Cardiac muscle cell (in vitro differentiated cells and primary cell): ENCODE measurements at places on chromosomes 2 and 18.

DNA sequence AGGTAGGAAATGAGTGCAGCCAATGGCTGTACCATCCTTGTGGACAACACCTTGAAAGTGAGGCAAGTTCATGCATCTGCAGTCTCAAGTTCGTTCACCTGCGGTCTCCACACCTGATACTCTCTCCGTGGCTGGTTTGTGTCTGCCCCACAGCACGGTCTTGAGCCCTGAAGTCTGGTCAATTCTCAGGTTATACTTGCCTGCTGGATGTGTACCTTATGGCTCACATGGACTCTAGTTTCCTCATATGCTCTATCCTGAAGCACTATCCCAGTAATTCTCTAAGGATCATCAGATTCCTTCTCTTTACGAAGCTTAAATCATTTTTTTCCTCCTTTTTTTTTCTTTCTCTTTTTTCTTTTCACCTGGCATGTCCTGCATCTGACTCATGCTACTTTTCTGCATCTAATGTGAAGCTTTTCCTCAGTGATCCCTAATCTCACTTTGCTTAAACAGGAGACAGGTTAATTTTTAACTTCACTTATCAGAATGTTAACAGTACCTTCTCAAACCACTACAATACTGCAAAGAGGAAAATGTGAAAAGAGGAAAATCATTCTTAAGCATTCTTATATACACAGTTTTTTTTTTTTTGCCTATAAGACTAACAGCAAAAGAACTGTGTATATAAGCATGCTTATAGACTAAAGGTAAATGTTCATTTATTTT is 511.2 kb downstream of the SOX11 start:
- DNase-seq: no peak

DNA sequence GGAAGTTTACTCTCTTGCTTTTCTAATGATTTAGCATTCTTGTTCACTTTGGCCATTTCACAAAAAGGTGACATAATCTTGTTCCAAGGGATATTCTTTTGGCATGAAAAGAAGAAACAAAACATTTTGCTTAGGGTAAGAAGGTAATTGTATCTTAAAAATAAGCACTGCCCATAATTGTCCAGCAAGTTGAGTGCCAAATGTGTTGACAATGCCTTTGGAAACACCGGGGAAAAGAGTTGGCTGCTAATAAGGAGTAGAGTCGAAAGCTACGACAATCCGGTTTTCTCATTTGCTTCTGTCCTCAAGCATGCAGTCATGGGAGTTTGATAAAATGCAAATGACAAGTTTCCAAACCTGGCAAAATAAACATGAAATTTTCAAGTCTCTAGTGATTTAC is 27.3 kb downstream of the ITGAV start:
- no peak for DNase-seq

- DNase-seq: no peak
Observed at GRCh38 chr2:236728916-236729670, 159.5 kb downstream of the ACKR3 start.

- DNase-seq: no peak
Observed at GRCh38 chr2:13711154-13711553, 921.4 kb upstream of the LRATD1 start.

DNA sequence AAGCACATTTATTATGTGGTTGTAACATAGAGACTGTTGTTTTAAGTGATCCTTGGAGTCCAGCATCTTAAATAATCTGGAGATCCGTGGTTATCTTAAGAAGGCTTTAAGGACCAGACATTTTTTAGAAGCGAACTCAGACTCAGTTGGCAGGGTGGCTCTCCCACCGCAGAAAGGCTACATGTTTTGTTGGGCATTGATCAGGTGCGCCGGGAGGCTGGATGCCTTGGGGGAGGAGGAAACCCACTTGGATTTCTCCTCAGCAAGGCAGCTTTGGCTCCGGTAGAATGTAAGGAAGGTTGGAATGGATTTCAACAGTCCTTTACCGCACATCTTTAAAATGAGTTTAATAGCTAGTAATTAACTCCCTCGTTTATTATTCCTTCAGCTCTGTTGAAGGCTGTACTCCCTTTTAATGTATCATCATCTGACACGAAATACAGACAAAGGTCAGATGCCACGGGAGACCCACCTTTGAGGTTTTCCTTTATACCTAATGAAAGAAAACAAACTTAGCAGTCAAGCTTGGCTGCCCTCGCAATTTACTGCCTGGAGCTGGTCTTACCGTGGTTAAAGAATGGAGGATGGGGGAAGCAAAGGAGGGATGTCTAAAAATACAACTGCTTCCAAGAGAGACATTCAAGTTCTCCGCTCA is 1.2 kb downstream of the TMEM200C start:
- no peak for DNase-seq

GRCh38 chr2:12343141-12343540 is 373.6 kb upstream of the TRIB2 start:
- no peak for DNase-seq

DNA sequence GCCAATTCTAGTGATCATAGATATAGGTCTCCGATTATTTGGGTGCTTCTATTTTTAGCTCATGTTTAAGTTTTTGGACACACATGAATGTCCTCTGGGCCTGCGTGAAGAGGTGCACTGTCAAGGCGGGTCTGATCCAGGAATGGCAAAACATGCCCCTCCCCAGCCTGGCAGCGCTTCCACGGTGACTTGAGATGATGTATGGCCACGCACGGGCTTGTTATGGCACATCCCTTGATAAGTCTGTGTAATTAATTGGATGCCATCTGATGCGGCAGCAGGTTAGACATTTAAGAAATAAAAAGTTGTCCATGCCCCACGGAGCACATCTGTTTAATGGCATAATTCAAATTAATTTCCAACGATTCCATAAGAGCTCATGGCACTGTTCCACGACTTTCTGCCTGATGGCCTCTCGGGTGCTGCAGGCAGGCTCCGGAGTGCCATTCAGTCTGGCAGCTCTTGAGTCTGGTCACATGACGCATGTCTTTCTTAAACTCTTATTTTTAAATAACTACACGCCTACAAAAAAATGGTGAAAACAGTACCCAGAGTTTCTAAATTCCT is 151.4 kb downstream of the ACKR3 start:
- no peak for DNase-seq

DNA sequence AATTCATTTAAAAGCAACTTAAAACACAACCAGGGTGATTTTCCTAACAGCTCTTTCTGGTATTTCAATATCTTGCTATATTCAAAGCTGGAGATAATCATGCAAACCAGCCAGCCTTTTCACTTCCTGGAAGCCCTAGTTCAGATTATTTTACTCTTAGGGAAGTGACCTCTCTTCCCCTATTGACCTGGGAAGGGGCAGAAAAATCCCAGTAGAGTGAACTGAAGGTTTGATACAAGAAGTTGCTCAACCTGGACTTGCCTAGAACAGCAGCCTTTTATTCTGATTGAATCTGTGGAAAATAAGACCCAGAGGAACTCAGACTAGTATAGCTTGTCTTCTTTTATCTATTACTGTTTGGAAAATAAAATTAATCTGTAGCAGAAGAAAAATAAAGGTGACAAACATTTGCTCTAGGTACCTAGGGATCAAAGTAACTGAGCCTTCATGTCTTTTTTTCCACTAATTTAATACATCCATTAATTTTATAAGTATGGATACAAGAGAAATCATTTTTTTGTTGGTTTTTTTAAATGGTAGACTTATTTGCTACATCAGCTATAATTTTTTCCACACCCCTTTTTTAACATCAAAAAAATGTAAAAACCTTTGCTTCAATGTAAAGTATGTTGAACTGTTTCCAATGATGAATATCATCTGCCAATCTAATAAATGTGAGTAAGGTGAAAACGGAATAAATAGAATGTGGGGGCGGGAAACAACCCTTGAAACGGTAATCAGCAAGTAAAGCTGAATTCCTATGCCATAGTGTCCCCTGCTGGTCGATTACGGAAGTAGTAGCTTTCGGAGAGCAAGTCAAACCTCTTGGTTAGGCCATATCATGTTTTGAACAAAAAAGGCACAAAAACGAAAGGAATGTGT is 629.9 kb downstream of the NRXN1 start:
- DNase-seq: peak; percentile 73
